Neural crest cell (in vitro differentiated cells): ENCODE measurements at places on chromosomes 5 and 9. TPM values are rescaled to one million over a fixed set of nuclear protein-coding genes. Genes with fewer than 3 reads are reported as not detected.

C1QTNF2 gene
- total RNA-seq: 0.42 and 0.43 TPM in 2 replicates

PTCD2 gene
- 13.6 and 15.6 TPM in 2 replicates for total RNA-seq

ZBTB26 gene
- 13.2 and 13.5 TPM in 2 replicates for total RNA-seq

LCN1 gene
- not detected in 2 replicates for total RNA-seq

GRCh38 chr5:90747175-90747574 lies 188.6 kb downstream of the ADGRV1 start:
- no peak for DNase-seq

DNA sequence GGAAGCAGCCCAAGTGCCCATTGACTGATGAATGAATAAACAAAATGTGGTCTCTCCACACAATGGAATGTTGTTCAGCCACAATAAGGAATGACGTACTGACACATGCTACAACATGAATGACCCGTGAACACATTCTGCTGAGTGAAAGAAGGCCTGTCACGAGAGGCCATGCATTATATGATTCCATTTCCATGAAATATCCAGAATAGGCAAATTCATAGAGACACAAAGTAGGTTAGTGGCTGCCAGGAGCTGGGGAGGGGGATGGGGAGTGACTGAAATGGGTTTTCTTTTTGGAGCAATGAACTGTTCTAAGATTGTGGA lies 41.4 kb downstream of the BICD2 start:
- no peak for DNase-seq

DNA sequence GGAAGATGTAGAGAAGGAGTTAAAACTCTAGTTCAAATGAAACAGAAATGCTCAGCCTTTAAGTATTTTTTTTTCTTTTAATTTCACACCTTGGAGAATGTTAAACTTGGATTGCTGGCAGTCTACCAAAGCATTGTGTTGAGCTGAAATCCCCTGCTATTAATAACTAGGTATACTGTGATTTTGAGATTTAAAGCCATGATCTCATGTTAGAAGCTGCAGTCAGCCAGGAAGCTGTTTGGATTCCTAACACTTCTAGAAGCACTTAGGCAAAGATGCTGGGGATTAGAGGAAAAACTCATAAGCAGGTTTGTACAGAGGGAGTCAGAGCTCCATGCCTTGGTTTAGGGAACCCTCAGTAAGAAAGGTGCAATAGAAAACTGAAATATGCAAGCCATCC lies 141.4 kb downstream of the KIF4B start:
- no peak for DNase-seq

- no peak for DNase-seq
Observed at GRCh38 chr9:112207451-112207850, 32.4 kb upstream of the SUSD1 start.
